ENCODE measurements at places on chromosomes 7 and 10. TPM values are rescaled to one million over a fixed set of nuclear protein-coding genes. Genes with fewer than 3 reads are reported as not detected.

LEP gene
- total RNA-seq = not detected

SPDYE9 gene
- not detected for total RNA-seq

FIGNL1 gene
- total RNA-seq = 4.5 TPM

GRCh38 chr7:38757931-38758330, 126.8 kb upstream of the AMPH start:
- DNase-seq = no peak
- H3K27ac ChIP-seq = no peak overlapping the region
- H3K36me3 ChIP-seq = peaks cover 85% of the 10 kb centered on the region

- H3K4me1 ChIP-seq = peaks cover 71% of the 10 kb centered on the region
- no peaks in the 10 kb centered on the region for H3K27me3 ChIP-seq
- H3K36me3 ChIP-seq = peaks cover 49% of the 10 kb centered on the region
- no peak for DNase-seq
These were observed 4.8 kb downstream of the KLF6 start for GRCh38 chr10:3780021-3780770.

SOSTDC1 gene
- not detected for total RNA-seq

GRCh38 chr7:155879592-155879991, 67.3 kb upstream of the SHH start:
- H3K27me3 ChIP-seq = no peaks in the 10 kb centered on the region
- no peaks in the 10 kb centered on the region for H3K36me3 ChIP-seq
- no peak overlapping the region for H3K4me3 ChIP-seq
- no peak overlapping the region for H3K27ac ChIP-seq
- no peak for DNase-seq
- H3K4me1 ChIP-seq = no peaks in the 10 kb centered on the region
